ENCODE measurements at places on chromosomes 11 and 22.
A peak's percentile ranks its signal among the peaks of the same experiment; 100 is the strongest.

- no peak for DNase-seq
These were observed 72.7 kb upstream of the CRTAM start for GRCh38 chr11:122765487-122766131.

GRCh38 chr11:116595305-116595880 lies 177.4 kb downstream of the BUD13 start:
- no peak for DNase-seq

DNA sequence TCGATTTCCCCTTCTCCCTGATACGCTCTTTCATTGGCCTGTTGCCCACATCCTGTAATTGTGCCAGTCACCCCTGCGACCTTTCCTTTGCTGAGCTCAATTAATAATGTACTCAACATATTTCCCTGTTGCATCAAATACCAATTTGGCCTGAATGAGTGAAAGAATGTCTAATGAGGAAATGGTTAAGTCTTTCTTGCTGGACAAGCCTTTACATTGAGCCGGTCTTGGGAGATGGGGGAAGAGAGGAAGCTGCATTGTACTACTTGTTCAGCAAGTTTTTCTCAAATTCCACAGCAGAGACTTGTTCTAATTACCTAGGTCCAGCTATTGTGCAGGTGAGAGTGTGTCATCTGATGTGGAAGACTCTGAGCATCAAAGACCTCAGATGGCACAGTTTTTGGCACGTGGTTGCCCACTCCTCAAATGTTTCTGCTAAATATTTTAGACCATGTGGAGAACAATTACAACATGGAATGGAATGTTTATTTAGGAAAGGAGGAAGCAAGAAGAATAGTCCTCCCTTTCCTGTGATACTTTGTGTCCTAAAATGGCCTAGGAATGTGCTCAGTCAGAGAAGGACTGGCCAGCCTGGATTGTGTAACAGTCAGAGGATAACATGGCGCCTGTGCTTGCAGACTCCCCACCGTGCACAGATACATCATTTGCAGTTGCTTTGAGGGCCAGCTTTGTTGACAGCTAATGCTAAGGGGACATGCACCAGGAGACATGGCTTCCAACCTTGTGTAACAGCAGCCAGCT lies 129.5 kb upstream of the E2F8 start:
- DNase-seq = no peak

DNA sequence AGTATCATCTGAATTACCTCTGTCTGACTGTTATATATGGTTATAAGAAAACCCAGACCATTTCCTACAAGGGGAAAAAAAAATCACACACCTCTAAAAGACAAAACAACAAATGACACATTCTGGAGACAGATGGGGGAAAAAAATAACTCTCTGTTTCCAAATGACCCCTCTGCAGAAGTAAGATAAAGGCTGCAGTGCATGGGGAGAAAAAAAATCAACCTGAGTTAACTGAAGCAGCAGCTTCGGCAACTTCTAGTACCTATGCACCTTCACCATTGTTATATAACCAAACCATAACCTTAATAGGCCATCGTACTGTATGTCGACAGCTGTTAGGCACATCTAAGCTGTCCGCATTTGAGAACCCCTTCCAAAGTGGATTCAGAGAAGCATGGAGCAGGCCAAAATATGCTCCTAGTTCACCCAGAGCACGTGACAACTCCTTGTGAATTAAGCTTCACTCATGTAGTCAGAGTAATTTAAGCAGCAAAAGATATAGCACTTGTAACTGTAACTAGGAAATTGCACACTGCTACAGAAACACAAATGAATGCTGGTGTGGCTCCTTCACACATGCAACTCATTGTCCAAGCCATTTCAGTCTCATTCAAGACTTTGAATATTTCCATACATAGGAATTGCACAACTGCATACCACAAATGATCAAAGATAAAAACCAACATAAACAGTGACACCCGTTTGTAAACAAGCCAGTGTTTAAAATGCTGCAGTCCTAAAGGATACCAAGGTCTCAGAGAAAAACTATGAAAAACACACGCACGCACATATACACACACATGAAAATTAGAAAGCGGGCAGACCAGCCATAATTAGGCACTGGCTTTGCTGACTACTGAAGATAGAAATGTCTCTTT lies 2.7 kb downstream of the SIK3 start:
- DNase-seq = no peak

- DNase-seq = no peak
These were observed 20.8 kb downstream of the BID start for GRCh38 chr22:17753401-17753989.

- DNase-seq = peak; percentile 69
These were observed 988 bp downstream of the TNRC6B start for GRCh38 chr22:40178417-40179409.

- DNase-seq = no peak
These were observed 758 bp downstream of the GALNT18 start for GRCh38 chr11:11620921-11621572.

DNA sequence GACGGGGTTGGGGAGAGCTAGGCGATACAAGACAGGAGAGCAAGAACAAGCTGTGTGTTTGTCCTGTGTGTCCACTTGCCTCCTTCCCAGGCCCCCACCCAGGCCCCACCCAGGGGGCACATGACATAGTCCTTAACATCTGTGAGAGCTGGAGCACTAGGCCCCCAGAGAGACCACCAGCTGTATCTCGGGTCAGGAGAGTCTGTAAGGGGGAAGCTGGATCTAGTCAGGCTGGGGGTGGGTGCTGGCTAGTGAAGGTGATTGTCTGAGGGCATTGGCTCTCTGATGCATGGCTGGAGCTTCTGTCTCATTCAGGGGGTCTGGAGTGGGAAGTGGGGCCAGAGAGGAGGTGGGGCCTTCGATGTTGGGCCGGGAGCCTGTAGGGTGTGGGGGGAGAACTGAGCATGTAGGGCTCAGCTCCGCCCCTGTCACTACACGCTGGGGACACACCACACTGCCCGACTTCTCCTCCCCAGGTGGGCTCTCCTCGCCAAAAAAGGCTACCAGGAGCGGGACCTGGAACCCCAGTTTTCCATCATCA lies 571 bp downstream of the P2RX6 start:
- DNase-seq = no peak

- DNase-seq = no peak
These were observed 56.0 kb upstream of the LINC01488 start for GRCh38 chr11:69425444-69425843.

DNA sequence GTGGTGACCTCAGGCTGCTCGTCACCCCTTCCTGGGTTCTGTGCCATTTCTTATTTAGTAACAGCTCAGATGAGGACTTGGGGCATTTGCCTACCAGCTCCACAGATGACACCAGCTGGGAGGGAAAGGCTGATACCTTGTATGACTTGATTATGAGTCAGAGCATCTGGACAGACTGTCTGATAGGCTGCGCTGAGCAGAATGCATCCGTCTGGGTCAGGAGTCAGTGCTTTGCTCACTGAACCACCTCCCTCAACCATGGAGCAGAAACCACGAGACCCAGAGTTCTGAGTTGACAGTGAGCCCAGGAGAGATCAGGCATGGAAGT lies 6.8 kb downstream of the ST14 start:
- no peak for DNase-seq

GRCh38 chr11:60974726-60975125 lies 3.2 kb downstream of the CD6 start:
- no peak for DNase-seq

DNA sequence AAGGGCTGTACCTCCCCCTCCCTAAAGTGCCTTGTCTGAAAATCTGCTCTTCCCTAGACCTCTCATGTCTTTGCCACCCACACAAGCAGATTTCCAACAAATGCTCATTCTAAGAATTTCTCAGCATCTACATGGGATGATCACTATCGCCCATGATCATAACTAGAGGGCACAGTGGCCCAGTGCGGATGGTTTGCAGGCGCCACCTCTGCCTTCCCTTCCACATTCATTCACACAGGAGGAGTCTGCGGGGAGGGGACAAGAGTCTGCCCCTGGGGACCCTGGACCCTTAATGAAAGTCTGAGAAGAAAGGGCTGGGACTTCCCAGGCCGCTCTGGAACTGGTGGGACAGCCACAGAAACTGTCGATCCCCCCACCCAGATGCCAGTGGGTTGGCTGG lies 28.9 kb downstream of the KCTD17 start:
- DNase-seq = no peak

- DNase-seq = no peak
These were observed 14.8 kb downstream of the ALG12 start for GRCh38 chr22:49903322-49904039.

GRCh38 chr11:773425-773824 lies 3.9 kb downstream of the GATD1 start:
- no peak for DNase-seq

DNA sequence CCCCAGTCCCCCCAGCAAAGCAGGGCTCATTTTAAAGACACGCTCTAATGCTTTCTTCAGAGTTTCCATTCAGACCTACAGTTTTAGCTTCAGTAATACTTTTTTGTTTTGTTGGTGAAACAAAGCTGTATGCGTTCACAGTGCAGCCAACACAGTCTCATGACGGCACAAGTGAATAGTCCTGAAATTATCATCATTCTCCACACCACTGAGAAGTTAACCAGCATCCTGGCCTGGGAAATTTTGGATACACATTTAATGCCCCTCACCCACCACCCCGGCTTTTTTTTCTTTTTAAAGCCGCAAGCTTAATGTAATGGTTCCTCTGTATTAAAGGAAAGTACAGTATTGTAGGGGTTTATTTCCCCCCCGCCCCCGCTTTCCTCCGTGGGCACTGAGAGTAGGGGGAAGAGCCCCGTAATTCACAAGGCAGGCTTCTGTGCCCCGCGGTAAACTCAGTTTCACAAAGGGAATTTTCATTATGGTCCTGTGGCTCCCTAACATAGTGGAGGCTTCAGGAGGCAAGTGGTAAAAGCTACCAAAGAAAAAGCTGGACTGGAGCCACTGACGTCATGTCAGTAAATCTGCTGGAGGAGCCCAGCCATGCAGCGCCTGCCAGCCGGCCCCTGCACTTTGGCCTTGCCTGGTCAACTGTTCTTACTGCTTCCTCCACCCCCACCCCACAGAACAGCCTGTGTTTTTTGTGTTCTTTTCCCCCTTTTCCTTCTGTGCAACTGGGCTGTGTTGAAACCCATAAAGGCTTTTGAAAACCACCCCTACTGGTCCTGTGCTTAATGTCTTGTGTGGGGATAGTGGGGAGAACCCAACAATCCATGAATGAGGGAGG lies 18.2 kb downstream of the TEAD1 start:
- no peak for DNase-seq

- DNase-seq = no peak
These were observed 77.1 kb upstream of the MTMR2 start for GRCh38 chr11:96001037-96001436.

GRCh38 chr11:115591380-115591779 lies 87.2 kb upstream of the CADM1 start:
- DNase-seq = no peak

GRCh38 chr11:35155677-35156076 lies 16.7 kb downstream of the CD44 start:
- DNase-seq = no peak

GRCh38 chr11:19276859-19277808 lies 36.4 kb upstream of the E2F8 start:
- DNase-seq = no peak

- no peak for DNase-seq
These were observed 169.9 kb downstream of the CTTN start for GRCh38 chr11:70568035-70568813.

DNA sequence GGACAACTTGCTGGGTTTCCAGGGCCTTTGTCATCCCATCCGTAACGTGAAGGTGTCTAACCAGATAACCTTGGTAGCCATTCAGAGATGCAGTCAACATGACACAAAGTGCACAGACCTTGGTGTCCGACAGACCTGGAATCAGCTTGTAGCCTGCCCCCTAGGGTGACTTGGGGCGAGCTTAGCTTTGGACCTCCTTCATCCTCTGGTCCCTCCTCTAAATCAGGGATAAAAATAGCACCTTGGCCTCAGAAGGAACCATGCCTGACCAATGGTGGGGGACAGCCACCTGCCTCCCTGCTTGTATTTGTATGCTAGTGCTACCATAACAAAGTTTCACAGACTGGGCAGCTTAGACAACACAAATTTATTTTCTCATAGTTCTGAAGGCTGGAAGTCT lies 3.7 kb downstream of the SNRPD3 start:
- DNase-seq = no peak

- peak; percentile 29 for DNase-seq
These were observed 1.0 kb upstream of the ADSL start for GRCh38 chr22:40345271-40345670.

- DNase-seq = no peak
These were observed 337.2 kb upstream of the B3GAT1 start for GRCh38 chr11:134749040-134749839.

DNA sequence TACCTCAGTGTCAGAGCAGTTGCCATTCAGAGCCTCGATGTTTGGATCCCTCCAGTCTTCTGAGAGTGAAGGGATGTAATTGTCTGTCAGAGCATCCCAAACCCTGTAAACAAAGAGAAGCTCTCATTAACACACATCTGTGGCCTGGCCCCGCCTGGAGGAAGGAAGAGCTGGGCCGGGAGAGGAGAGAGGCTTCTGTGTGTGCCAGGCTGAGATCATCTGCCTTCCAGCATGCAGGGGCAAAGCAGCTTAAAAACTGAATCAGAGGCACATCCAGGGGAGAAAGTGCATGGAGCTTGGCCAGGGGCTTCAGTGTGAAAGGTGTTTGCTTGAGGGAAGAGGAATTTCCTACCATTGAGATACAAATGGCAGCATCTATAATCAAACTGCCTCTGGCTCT lies 14.5 kb downstream of the FEZ1 start:
- DNase-seq = no peak

DNA sequence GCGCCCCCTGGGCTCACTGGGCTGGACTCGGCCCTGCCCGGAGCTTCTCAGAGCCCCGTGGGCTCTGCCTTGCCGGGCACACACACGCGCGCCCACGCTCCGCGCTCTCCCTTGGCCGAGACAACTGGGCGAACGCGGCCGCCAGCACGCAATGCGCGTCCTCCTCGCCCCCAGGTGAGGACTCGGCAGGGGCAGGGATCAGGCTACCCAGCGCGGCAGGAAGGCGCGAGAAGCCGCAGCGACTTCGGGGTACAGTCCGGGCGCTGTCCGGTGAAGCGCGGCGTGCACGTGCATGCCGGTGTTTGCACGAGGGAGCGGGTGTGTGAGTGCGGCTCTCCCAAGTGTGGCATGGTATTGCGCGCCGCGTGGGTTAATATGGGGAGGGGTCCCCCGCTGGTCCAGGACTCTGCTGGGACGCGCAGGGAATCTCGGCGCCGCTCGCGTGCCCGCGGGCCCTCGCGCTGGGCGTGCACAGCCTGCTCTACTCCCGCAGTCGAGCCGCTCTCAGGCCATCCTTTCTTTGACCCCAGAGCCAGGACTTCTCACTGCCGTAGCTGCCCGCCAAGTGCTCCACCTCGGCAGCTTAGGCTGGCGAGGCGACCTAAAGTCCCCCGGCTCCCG lies 5.4 kb downstream of the WNT7B start:
- no peak for DNase-seq

GRCh38 chr11:133918608-133919260 lies 38.0 kb downstream of the IGSF9B start:
- DNase-seq = no peak

DNA sequence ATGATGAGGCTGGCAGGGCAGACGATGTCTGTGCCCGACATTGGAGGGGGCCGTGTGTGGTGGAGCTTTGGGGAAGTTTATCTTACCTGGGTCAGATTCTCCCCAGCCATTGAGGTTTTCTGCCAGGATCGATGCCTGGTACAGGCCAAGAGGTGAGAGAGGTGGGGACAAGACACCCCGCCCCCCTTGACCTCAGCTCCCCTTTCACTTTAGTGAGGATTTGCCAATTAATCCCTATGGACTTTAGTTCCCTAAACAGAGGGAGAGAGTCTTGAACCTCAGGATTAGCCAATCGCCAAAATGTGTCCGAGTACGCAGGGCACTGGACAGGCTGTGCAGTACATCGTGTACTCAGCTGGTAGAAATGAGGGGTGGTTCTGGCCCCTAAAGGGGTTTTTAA lies 541 bp downstream of the HORMAD2 start:
- no peak for DNase-seq
